ENCODE measurements at places on chromosomes 4 and X.

DNA sequence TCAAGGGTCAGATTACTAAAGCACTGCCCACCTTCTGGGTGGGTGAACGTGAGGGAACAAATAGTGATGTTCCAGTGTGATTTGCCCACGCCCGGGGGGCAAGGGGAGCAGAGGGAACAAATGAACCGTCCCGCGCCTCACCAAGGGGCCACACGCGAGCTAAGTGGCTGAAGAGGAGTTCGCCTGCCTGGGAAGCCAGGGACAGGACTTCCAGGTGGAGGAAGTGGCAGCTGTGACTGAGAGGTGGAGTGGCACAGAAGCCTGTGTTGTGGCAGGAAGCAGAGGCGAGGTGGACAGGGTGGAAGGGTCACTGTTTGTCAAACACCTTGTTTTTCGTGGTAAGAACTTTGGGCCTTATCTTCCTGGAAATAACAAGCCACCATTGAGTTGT is 9.0 kb upstream of the SORBS2 start:
- DNase-seq = no peak

- DNase-seq = no peak
Measured at GRCh38 chr4:188053302-188053701, 56.1 kb downstream of the TRIML2 start.

GRCh38 chr4:56742080-56742871 is 61.2 kb upstream of the HOPX start:
- DNase-seq = peak; percentile 74

DNA sequence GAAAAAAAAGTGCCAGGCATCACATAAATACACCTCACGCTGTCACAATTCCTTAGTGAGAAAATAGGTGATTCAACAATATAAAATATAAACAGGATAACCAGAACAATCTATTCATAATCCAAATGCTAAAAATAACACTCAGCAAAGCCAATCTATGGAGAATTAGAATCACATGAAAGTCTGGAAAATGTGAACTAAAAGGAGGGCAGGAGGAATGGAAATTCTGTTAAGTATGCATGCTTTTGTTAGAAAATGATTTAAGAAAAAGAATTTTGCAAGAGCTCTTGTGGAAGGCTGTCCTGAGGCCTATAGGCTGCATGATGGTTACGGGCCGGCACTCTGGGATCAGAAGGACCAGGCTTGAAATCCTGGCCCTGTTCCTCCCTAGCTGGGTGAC is 70.6 kb upstream of the PROM1 start:
- DNase-seq = no peak

DNA sequence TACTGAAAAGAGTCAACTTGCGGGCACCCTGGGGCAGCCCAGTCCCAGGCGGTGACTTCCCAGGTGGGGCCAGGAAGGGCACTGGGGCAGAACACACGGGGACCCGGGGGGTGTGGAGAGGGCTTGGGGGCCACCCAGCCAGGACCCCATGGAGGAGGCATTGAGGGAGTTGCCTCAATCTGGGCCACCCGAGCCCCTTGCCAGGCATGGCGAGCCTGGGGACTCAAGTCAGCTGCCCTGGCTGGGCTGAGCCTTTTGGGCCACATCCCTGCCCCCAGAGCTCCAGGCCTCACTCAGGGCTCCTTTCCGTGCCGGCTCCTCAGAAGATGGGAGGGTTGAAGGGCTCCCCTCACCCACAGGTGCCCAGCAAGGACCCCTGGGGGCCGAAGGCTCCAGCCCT is 6.6 kb upstream of the CPLX1 start:
- no peak for DNase-seq

DNA sequence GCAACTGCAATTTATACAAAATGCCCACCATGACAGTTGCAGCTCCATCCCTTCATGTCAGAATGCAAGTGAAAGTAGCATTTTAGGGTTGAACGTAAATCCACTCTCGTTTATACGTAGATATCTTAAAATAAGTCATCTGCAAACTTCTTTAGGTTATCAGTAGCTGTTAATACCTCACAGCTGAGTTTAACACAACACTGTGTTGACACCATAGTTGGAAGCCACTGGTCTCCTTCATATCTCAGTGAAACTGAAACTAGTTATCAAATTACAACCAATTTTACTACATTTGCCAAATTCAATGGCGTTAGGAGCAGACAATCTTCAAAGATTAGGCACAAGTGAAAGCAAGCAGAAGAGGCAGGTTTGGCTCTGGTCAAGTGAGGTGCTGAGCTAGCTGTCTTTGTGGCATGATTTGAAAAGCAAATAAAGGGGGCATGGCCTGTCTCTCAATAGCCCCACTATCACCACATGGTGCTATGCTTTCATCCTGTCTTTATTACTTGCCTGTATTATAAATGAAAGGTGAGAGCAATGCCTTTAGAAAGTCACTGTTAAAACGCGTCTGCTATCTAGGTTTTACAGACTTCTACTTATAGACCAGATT is 12.3 kb downstream of the PPP3CA start:
- DNase-seq = no peak
